NCI-H1436 treated with DMSO at 0.1 percent for 48 hours (cell line): ENCODE measurements at places on chromosomes 1 and 21.
A peak's percentile ranks its signal among the peaks of the same experiment; 100 is the strongest.

- no peak for DNase-seq
Observed at GRCh38 chr1:153627715-153628626, at the start of gene S100A1. Gene S100A1, plus strand, starts transcription at chr1:153628434. Its CDS starts 2,088 bp downstream, at chr1:153630522.

GRCh38 chr1:179083533-179083932 is 1.7 kb downstream of the TOR3A start:
- DNase-seq, result no peak

- DNase-seq, result peak; percentile 19
Observed at GRCh38 chr1:104780470-104781078, 1030.9 kb downstream of the AMY1C start.

- no peak for DNase-seq
Observed at GRCh38 chr1:3186526-3186921, 117.5 kb downstream of the PRDM16 start.

DNA sequence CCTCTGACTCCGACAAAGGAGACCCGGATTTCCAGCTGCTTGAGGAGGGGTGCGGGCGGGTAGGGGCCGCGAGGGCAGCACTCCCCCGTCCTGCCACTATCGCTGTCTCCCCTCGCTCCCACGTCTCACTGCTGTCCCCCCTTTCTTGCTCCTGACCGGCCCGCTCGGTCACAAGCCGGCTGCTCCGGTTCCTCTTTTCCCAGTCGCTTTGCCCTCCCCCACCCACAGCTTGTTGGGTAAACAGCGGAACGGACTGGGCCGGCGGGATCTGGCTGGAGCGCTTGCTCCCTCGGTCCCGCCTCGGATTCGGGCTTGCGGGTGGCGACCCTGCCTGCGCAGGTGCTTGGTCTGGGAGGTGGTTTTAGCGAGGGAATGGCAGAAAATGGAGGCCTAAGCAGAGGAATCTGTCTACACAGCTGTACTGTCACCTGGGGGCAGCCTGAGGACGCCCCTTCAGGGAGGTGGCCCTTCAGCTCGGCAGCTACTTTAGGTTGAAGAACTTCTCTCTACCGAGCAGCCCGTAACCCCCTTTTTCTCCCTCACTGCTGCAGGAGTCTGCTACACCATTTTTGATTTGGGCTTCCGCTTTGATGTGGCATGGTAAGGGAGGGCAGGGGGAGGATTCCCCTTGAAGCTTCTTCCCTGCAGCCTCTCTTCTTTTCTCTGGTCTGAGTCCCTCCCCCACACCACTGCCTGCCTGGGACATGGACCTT is 645 bp downstream of the ATP6V0B start:
- DNase-seq, result no peak

- DNase-seq, result no peak
Observed at GRCh38 chr1:17877896-17878295, 122.8 kb downstream of the ACTL8 start.

GRCh38 chr1:11431941-11432507 is 46.9 kb upstream of the DISP3 start:
- DNase-seq, result no peak

GRCh38 chr1:201381130-201381529 is 3.6 kb upstream of the TNNT2 start:
- no peak for DNase-seq

- DNase-seq, result no peak
Observed at GRCh38 chr1:55301912-55302311, 86.7 kb upstream of the USP24 start.

- DNase-seq, result no peak
Observed at GRCh38 chr1:71583756-71584155, 502.9 kb upstream of the ZRANB2 start.

DNA sequence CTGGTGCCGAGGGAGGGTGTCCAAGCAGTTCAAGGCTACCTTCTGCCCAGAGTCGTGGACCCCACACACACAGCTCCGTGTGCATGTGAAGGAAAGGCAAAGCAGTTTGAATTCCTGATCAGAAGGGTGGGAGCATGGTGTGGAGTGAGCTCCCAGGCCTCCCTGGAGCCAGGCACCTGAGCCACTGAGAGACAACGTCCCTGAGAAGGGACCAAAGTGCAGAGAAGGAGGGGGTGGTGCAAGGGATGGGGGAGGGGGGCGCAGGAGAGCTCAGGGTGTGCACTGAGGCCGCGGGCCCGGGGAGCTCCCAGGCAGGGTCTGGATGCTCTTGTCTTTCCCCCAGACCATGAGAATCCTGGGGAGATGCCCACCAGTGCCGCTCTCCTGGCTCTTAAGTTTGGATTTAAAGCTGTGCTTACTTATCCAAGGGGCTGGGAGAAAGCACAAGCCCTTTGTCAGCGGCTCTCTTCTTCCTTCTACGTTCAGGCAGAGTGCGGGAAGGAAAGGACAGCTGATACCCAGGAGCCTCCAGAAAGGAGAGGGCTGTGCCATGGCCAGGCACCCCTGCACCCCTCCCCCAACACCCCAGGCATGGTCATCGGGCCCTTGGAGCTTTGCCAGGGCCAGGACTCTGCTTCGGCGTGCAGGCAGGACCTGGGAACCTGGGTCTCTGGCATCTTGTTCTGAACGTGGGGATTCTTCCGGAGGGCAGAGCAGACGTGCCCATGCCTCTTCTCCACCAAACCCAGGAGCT is 24.1 kb downstream of the ACTA1 start:
- DNase-seq, result no peak

DNA sequence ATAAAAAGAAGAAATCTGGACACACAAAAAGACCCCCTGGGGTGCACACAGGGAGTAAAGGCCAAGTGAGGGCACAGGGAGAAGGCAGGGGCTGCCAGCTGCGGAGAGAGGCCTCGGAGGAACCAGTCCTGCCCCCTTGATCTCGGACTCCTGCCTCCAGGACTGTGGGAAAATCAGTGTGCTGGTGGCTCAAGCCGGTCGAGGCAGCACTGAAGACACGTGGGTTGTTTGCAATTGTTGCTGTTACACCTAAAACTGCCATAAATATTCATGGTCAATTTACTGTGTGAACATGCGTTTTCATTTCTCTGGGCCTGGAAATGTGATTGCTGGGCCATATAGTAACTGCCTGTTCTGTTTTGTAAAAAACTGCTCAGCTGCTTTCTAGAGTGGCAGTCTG is 18.5 kb downstream of the IBA57 start:
- DNase-seq, result no peak

- DNase-seq, result no peak
Observed at GRCh38 chr1:153481124-153481523, 20.7 kb upstream of the S100A7 start.

GRCh38 chr1:8297245-8297644 is 20.7 kb upstream of the SLC45A1 start:
- DNase-seq, result no peak

GRCh38 chr1:169698976-169699375 is 12.4 kb downstream of the SELL start:
- DNase-seq, result no peak

DNA sequence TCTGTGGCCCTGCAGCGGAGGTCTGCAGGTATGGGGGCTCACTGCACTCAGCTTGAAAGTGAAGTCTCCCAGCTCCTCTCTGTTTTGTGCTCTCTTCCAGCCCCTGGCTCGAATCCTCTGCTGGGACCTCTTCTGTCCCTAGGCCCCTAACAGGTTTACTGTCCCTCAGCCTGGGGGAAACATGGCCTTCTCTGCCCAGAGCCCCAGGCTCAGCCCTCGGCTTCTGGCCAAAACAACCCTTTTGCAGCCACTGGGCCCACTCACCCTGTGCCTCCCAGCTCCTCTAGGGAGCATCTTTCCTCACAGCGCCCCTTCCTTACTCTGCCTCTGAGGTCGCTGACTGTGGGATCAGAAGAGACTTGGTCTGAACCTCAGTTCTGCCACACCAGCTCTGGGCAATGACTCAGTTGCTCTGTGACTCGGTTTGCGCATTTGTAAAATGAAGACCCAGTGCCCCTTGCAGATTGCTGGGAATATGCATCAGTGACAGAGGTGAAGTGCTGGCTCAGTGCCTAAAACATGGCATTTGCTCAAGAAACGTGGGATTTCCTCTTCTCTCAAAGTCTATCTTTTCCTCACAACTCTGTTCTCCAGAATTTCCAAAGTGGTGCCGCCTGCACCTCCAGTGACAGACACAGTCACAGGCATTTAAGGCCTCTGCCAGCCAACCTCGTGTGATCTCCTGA is 26.5 kb upstream of the TENT5C start:
- no peak for DNase-seq

- DNase-seq, result no peak
Observed at GRCh38 chr1:203673550-203674411, 47.1 kb downstream of the ATP2B4 start.
